ENCODE measurements at places on chromosomes 12 and 14. TPM values are rescaled to one million over a fixed set of nuclear protein-coding genes. Genes with fewer than 3 reads are reported as not detected.

DNA sequence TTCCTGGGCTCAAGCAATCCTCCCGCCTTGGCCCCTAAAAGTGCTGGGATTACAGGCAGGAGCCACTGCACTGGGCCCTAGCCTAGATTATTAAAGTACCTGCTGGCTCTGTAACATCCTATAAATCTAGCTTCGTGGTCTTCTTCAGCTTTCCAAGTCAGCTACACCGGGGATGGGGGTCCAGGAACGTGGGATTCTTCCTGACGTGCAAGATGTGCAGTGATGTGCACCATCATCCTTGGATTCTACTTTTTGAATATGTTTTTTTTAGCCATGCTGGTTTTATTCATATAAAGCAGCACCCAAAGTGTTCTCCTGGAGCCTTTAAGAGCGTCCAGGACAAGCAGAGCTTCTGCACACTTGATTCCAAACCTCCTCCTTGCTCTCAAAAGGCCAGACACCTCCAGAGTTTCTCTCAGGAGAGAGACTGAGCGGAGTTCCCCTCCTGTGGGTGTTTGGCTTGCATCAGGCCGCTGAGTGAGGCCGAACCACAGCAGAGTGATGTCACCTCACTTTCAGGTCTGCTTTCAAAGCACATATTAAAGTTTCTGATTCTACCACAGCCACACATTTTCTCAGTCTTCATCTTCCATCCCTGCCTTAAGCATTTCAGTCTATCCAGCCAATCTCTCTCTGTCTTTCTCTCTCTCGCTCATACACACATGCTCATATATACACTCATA, 33.4 kb downstream of the VCPKMT start:
- DNase-seq, result peak; percentile 91

- no peak for DNase-seq
Measured at GRCh38 chr12:56339158-56339422, 406 bp downstream of the IL23A start.

- no peak for DNase-seq
Measured at GRCh38 chr14:55803873-55804553, 224.0 kb downstream of the KTN1 start.

Gene FOS
- 103 TPM for total RNA-seq

DNA sequence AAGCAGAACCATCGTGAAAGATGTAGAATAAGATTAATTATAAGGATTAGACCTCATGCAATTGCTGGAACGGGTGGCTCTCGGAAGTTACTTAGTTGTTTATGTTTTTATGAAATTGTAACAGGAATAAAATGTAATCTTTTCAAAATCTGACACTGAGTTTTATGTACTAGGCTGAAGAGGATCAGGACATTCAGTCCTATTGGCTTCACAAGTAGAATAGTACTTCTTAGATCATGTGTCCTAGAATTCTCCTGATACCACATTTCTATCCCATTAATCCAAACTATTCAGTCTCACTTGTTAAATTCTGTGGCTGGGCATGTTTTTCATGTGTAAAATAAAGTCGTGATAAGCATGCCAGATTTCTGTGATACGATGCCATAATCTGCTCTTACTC, 423.5 kb upstream of the OR4E1 start:
- no peak for DNase-seq

- DNase-seq, result no peak
Measured at GRCh38 chr12:69844836-69845235, 19.8 kb downstream of the MYRFL start.

Gene RAD9B
- total RNA-seq, result 1.7 TPM

- DNase-seq, result no peak
Measured at GRCh38 chr14:56580221-56580711, 668 bp downstream of the TMEM260 start.

DNA sequence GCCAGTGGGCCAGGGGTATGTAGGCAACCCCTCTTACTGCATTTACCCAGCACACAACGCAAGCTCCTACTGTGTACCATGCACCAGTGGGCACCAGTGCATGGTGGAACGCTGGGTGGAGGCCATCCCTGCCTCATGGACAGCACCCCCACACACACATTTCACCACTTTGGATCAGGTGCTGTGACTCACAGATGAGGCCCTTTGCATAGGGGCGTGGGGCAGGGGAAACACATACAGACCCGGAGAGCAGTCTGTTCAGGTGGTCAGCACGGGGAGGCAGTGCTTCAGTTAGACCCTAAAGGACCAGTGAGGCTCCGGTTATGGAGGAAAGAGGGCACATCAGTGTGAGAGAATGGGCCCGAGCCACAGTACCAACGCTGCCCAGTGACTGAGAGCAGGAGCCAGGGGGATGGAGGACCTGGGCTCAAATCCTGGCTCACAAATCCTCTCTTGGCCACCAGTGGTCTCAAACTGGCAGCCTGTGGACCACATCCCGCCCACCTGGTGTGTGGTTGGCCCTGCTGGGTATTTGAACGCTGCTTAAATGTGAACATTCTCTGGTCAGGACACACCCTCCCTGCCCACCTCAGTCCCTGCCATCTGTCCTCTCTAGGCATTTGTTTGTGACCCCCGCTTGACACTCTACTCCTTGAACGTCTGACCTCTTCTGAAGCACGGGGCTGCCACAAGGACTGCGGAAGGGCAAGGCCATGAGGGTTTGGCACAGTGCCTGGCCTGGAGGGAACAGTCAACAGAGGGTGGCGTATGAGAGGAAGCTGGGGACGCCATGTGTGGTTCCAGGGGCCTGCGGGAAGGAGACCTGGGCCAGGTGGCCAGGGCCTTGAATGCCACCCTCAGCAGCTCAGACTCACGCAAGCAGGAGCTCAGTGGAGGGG, 46.7 kb downstream of the FAM222A start:
- DNase-seq, result no peak

GRCh38 chr14:92280554-92281262, 42.3 kb upstream of the SLC24A4 start:
- no peak for DNase-seq

Gene ZNF384
- 115 TPM for total RNA-seq

GRCh38 chr14:59126714-59127436, 61.6 kb upstream of the DAAM1 start:
- DNase-seq, result peak; percentile 73

- DNase-seq, result no peak
Measured at GRCh38 chr14:100533656-100534485, 53.3 kb downstream of the BEGAIN start.

Gene ADAM21
- total RNA-seq, result not detected

GRCh38 chr12:28316049-28316448, 125.8 kb downstream of the CCDC91 start:
- no peak for DNase-seq

Gene ASCL1
- total RNA-seq, result not detected

Gene CBLN3
- 128 TPM for total RNA-seq

GRCh38 chr14:99522025-99522401, 40.8 kb downstream of the CCNK start:
- no peak for DNase-seq

Gene TMPRSS12
- not detected for total RNA-seq

DNA sequence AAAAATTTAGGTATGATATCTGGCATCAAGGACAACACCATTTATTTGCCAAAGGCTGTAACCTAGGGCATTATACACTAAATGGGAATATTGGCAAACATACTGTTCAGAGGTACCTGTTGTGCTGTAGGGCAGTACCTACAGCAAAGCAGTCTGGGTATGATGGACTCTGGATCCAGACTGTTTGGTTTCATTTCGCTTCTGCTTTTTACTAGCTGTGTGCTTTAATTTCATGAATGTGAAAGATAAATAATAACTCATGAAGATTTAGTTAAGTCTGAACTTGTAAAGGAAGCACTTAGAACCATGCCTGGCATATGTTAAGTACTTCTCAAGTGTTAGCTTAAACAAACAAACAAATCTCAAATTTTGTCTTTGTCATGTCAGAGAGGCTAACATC, 17.7 kb upstream of the SLC38A2 start:
- DNase-seq, result peak; percentile 39

GRCh38 chr14:104386151-104386841, 193.3 kb upstream of the C14orf180 start:
- DNase-seq, result no peak

DNA sequence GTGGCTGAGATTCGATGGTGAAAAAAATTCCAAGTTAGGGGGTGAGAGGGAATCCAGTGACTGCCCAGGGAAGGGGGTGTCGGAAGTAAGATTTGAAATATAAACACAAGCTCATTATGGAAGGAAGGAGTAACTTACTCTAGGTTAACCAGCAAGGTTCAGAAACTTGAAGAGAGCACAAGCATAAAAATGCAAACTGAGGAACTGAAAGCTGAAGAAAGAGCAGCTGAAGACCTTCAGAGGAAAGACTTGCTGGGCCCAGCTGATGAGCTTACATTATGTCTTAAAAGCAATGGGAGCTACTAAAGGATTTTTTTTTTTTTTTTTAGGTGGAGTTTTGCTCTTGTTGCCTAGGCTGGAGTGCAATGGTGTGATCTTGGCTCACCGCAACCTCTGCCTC, 189.7 kb upstream of the GRIN2B start:
- peak; percentile 68 for DNase-seq

GRCh38 chr12:110345963-110346362, 57.5 kb downstream of the ANAPC7 start:
- no peak for DNase-seq

DNA sequence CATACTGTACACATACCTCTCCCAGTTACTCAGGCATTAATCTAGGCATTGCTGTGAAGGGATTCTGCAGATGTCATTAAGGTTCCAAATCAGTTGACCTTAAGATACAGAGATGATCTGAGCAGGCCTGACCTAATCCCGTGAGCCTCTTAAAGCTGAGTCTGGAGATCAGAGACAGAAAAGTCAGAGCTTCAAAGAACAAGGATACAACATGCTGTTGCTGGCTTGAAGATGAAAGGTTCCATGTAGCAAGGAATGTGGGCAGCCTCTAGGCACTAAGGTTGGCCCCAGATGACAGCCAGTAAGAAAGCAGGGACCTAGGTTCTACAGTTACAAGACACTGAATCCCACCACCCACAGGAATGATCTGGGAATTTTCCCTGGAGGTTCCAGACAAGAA, 81.1 kb downstream of the MAP1LC3B2 start:
- no peak for DNase-seq

Gene FAM90A1
- total RNA-seq, result 0.17 TPM

DNA sequence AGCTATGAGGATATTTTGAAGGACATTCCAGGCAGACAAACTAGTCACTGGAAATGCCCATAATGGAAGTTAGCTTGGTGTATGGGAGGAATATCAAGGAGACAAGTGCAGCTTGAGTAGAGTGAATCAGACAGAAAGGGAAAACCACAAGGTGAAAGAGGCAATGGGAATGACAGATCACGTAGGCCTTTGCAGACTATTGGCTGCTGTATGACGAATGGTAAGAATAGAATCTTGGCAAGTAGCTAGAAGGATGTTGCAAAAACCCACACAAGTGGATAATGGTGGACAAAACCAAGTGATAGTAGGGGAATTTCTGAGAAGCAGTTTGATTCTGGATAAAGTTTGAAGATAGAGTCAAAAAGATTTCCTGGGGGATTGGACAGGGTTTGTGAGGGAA, 196.9 kb upstream of the NOVA1 start:
- DNase-seq, result no peak

DNA sequence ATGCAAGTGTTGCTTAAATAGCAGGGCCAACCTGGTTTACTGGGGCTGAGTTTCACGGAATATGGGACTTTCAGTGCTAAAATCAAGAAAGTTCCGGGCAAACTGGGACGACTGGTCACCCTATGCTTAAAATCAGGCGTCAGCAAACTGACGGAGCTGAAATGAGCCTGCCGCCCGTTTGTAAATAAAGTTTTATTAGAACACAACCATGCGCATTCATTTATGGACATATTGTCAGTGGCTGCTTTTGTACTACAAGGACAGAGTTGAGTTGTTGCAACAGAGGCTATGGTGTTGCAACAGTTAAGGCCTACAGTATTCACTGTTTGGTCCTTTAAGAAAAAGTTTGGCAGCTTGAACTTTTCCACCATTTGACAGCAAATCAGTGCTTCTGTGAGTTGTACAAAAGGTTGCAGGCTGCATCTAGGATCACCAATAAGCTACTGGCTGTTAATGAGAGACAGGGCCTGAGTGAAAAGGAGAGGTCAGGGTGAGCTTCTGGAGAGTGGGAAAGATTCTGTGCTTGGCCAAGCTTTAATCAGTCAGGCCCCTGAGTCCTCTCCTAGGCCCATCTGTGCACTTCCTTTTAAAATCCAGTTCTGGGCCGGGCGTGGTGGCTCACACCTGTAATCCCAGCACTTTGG, 13.3 kb downstream of the SELPLG start:
- no peak for DNase-seq

Gene DDX51
- 51.3 TPM for total RNA-seq

Gene CLEC4E
- total RNA-seq, result not detected

Gene ALDH1L2
- 0.32 TPM for total RNA-seq
